ENCODE measurements at places on chromosomes 16 and 17.
A peak's percentile ranks its signal among the peaks of the same experiment; 100 is the strongest.

DNA sequence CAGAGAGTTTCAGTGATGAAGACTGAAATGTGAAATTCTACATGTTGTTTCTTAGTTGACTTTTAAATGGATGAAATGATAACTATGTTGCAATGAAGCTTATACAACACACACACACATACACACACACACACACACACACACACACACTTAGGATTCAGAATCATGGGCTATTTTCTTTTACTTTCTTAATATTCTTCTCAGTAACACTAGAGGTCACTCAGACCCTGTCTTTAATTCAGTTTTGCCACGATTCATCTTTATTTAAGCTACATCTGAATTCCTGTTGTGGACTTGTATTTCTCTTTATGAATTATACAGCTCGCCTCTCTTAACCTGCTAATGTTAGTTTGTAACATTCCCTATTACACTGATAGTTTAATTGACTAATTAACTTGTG lies 109.6 kb upstream of the GOT2 start:
- DNase-seq = no peak

DNA sequence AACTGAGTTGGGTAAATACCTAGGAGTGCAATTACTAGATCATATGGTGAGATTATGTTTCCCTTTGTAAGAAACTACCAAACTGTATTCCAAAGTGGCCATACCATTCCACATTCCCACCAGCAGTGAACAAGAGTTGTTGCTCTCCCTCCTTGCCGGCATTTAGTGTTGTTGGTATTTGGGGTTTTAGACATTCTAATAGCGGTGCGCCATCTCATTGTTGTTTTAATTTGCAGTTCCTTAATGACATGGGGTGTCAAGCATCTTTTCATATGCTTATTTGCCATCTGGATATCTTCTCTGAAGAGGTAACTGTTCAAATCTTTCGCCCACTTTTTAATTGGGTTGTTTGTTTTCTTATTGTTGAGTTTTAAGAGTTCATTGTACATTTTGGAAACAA lies 164.2 kb upstream of the LHX1 start:
- no peak for DNase-seq

GRCh38 chr16:50389900-50390299 lies 21.1 kb upstream of the BRD7 start:
- DNase-seq = no peak

GRCh38 chr17:34252444-34253138 lies 2.5 kb upstream of the CCL2 start:
- peak; percentile 92 for DNase-seq
